ENCODE measurements at places on chromosomes 1 and 21. TPM values are rescaled to one million over a fixed set of nuclear protein-coding genes. Genes with fewer than 3 reads are reported as not detected.

DNA sequence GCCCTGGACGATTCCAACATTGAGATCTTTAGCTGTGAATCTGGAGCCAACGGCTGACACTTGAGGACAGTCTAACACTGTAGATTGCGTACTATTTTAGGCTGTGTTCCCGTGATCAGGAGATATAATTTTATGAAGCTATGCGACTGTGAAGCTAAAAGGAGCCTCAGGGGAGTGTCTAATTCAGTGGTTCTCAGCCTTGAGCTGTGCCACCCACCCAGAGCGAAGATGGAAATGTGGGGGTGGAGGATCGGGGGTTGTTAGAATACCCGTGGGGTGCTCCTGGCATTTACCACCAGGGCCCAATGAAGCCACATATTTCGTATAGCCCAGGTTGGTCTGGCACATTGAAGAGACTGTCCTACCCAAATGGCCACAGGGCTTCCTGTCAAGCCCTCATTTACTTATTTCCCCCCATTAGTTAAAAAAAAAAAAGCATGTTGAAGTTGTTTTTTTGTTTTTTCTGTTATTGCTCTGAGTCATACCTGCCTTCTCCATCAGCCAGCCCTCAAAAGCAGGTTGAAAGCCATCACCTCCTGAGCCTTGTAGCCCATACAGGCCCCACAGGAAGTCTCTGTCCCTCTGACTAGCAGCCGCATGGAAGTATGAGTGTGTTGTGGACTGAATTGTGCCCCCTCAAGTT lies 141.7 kb downstream of the GALNT2 start:
- DNase-seq = peak; percentile 12

DNA sequence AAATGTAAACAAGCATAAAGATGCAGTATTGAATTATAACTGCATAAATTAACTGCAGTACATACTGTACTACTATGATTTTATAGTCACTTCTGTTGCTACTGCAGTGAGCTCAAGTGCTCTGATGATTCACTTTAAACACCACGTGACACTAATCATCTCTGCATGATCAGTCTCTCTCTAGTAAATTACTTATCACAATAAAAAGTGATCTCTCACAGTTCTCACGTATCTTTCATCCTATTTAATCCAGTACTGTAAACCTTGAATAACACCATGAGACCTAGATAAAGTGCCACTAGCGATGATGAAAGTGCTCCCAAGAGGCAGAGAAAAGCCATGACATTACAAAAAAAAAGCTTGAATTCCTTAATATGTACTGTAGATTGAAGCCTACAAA lies 1242.0 kb downstream of the AMY1C start:
- no peak for DNase-seq

- no peak for DNase-seq
These were observed 114.5 kb downstream of the DSCAM start for GRCh38 chr21:40732253-40733023.

DNA sequence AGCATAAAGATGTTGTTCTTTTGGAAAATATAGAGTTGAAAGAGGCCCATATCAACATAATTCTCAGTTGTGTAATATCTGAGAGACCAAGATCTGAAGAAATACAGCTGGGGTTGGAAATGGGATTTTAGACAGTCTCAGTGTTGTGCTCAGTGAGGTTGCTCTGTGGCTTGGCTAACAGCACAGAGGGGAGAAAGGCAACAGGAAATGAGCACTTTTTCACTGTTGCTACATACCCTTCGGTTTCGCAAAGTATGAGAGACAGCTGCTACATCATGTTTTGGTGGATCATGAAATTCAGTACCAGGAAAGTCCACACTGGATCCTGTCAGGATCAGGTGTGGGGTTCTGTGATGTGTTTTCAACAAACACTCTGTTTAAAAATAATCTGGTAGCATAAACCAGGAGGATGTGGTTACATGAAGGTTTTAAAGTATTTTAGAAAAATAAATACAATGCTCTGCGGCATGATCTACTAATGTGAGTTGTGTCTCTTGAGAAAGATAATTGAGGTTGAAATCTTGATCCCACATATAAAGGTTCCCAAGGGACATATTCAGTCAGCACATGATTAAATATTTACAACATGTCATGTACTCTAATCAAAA lies 7.0 kb upstream of the GPR88 start:
- no peak for DNase-seq

GRCh38 chr1:163770265-163770664 lies 448.5 kb downstream of the NUF2 start:
- no peak for DNase-seq

GRCh38 chr1:244952940-244953339 lies 88.6 kb upstream of the HNRNPU start:
- no peak for DNase-seq

- DNase-seq = no peak
These were observed 112.8 kb downstream of the MRPS6 start for GRCh38 chr21:34186109-34186719.

DNA sequence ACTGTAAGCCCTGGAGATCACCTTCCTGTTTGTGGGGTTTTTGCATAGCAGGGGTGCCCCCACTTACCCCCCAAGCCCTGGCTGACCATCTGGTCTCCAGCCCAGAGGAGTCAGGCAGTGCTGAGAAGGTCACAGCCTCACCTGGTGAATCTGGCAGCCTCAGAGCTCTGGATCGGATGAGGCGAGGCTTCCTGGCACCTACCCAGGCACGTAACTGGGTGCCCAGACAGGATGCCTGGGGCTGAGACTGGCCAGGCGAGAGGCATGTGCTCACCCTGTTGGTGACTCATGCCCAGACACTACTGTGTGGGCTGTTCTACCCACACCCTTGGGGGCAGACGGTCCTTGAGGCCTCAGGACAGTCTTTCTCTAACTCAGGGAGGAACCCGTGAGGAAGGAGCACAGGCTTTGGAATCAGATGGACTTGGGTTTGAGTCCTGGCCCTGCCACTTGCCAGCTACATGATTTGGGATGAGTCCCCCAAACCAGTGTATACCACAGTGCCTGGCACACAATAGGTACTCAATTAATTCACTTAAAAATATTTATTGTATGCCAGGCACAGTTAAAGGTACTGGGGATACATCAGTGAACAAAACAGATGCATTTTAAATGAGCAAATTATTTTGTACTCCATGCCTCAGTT lies 15.1 kb upstream of the PADI3 start:
- DNase-seq = peak; percentile 68

DNA sequence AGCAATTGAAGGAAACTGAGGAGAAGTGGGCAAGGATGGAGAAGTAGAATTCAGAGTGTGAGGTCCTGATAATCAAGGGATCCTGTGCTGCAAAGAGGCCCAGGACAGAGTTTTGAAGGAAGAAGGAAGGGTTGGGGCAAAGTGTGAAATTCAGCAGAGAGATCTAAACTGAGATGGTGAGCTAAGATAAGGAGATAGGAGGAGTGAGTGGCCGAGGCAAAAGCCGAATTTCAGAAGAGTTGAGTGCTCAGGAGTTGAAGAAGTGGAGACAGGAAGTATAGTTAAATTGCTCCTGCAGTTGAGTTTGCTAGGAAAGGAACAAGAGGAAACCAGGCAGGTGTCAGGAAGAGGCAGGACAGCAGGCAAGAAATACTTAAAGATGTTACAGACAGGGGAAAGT lies 16.4 kb upstream of the MAPKAPK2 start:
- DNase-seq = no peak

DNA sequence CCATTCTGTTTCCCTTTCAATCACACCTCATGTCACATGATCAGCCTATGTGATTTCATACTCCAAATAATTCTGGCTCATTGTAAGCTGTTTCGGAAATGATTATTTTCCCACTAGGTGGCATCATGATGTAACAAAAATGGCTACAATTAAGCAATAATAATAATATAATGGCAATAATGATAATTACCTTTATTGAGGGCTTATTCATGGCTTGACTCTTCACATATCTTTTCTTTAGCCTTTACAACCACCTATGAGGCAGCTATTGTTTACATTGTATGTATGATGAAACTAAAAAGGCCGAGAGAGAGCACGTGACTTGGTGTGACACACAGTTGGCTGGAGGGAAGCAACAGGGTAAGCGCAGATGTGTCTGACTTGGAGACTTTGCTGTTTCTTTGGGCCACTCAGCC lies 12.5 kb upstream of the KPRP start:
- no peak for DNase-seq

DNA sequence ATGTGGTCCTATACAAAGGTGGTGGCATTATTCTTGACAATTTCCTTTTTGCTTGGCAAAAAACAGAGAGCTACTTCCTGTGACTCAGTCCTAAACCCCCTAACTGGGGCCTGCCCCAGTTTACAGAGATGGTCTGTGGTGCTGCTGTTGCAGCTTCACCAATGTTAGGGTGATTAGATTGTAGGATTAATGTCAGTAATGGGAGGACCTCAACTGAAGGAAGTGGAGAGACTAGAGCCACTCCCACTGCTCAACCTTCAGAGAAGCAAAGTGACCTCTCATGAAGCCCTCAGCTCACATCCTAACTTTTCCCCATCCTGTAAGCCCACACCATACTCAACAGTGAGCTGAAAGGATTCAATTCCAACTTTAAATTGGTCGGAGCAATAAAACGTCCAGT lies 3.6 kb downstream of the S100A6 start:
- no peak for DNase-seq

GRCh38 chr1:175514387-175514953 lies 228.9 kb downstream of the TNR start:
- DNase-seq = no peak

DNA sequence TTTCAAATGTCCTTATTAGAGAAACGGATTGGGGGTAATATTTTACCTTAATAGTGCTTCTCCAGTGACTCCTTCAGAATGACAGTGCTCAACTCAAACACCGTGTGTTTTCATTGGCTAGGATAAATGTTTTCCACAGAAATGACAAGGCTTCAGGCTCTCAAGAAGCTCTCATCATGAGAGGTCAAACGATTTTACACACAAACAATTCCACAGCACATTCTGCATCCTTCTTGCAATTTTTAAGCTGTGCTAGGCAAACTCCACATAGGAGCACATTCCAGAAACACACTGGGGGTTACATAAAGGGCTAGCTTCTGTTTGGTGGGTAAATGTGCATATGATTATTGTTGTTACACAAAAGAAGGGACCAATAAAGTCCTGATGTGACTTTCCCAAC lies 75.5 kb upstream of the IPO9 start:
- no peak for DNase-seq

- DNase-seq = no peak
These were observed 165.5 kb downstream of the SNX7 start for GRCh38 chr1:98827041-98827440.

GRCh38 chr1:39925721-39926342 lies 24.1 kb upstream of the MYCL start:
- DNase-seq = no peak

- peak; percentile 40 for DNase-seq
These were observed 57.8 kb downstream of the EDARADD start for GRCh38 chr1:236451796-236452373.

GRCh38 chr1:42960122-42960390 lies 1.4 kb upstream of the SLC2A1 start:
- no peak for DNase-seq

DNA sequence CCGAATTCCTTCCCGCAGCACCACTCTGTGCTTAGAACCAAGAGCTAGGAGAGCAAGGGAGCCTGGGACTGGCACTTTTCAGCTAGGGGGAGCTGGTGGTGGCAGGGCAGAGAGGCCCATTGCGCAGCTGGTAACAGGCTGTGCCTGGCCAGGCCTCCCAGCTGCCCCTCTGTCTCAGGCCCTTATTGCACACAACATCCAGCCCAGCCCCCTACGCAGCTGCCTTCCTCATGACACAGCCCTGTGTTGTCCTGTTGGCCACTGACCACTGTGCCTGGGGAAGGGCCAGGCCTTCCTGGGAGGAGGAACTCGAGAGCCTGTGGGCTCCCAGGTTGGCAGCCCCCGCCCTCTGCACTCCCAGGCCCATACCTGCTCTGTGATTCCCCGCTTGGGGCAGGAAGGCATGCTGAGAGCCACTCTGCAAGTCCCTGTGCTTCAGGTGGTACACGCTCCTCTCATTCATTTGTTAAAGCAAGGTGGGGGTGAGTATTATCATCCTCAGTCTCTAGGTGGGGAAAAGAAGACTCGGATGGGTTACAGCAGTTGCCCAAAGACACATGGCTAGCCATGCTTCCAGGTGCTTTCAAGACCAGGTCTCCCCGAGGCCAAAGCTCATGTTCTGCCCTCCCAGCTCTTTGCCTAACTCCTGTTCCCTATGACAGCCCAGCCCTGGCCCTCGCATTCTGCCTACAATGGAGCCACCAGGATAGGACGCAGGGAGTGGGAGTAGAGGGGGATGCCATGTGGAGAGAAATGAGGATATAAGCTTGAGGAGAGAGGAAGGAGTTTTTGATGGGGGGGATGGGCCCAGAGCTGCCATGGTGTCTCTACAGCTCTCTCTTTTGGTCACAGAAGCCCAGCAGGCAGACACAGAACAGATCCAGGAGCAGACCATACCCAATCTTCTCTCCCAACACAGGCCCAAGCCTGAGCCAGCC lies 81.8 kb downstream of the TMEM53 start:
- DNase-seq = no peak

GRCh38 chr21:36803051-36803645 lies 104.2 kb downstream of the SIM2 start:
- DNase-seq = no peak

DNA sequence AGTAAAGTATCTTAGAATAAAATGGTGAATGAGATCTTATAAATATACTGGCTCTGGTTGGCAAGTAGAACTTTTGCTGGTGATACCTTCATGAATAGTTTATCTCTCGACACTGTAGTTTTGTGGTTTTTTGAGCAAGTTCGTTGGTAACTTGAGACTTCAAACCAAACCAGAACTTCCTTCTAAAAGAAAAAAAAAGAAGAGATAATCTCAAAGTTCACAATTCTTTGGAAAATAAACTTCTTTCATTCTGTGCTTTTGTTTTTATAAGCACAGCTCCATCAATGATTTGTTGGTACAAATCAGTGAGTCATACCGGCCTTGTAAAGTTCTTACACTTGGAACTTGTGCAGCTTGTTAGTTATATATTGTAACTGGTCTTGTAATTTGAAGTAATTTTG lies 2.3 kb downstream of the HIPK1 start:
- no peak for DNase-seq

DNA sequence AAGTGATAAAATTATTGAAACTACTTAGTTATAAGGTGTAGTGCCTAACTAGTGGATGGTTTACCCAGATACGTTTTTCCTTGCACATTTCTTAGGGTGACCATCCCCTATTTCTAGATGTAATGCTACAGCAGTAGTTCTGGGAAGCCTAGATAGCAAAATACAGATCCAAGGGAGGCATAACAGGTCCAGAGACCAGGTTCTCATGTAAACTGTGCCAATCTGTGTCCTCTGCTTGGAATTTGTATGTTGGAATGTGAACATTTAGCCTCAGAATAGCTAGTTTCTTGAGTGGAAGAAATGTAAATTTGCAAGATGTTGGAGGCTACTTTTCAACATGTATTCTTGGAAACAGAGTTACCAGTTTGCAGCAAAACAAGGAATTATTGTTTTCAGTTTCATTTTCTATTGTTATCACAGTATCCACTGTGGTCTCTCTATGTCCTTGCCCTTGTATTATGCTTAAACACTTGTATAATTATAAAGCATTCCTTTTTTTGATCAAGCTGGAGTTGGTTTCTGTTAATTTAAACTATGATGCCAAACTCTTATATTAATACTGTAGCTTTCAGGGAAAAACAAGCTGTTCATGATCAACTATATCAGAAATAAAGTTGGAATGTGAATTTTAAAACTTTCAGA lies 102.0 kb upstream of the BRINP3 start:
- DNase-seq = no peak

Gene LIN28A
- polyA plus RNA-seq = not detected

Gene SH2D2A
- 1.3 TPM for polyA plus RNA-seq

Gene CR2
- polyA plus RNA-seq = 0.04 TPM

Gene GJB5
- polyA plus RNA-seq = not detected

Gene GNAT2
- polyA plus RNA-seq = not detected

Gene MYOC
- 0.42 TPM for polyA plus RNA-seq

Gene PPIE
- polyA plus RNA-seq = 42.5 TPM

Gene FAM151A
- polyA plus RNA-seq = not detected

Gene TFF3
- 51.9 TPM for polyA plus RNA-seq

Gene CFAP74
- 0.08 TPM for polyA plus RNA-seq
